Stimulated activated CD8-positive, alpha-beta memory T cell treated with anti-CD3 and anti-CD28 coated beads, Interleukin-7, amount 100 ng/mL, for 4 hours (primary cell): ENCODE measurements at places on chromosomes 6 and 20.

GRCh38 chr20:10541668-10542411, 106.7 kb downstream of the SLX4IP start:
- no peak for DNase-seq

GRCh38 chr6:108132863-108133262, 33.0 kb upstream of the NR2E1 start:
- no peak for DNase-seq

GRCh38 chr20:48827855-48828733, at the start of gene PREX1:
TSS of gene PREX1 (minus strand) at chr20:48827999. CDS start at chr20:48827860, 139 bp downstream.
- DNase-seq, result peak; percentile 56

DNA sequence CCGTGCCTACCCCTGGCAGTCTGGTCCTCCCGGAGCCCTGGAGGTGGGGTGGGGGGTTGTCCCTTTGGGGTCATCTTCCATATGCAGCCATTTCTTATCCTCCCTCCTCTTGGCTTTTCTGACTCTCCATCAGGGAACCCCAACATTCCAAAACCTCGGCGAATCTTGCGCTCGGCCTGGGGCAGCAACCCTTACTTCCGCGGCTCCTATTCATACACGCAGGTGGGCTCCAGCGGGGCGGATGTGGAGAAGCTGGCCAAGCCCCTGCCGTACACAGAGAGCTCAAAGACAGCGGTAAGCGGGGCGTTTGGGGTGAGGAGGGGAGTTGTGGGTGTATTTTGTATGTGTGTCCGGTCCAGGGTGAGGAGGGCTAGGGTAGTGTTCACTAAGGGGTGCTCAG, 168.0 kb upstream of the RNF24 start:
- no peak for DNase-seq

GRCh38 chr20:57618091-57618763, 2.0 kb downstream of the ZBP1 start:
- DNase-seq, result peak; percentile 38

DNA sequence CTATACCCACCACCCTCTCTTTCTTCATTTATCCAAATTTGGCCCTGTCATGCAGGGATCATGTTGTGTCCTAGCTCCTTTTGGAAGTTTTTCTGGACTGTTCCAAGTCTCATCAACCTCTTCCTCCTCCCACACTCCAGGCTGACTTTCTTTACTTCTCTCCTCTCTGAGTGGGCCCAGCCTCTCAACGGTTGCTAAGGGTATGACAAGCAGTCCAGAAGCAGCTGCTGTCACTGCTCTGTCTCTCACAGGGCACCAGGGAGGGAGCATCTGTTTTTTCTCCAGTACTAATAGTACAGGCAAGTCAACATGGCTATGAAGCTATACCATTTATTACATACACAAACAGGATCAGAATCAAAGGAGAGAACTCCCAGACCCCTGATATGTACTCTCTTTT, 8.2 kb downstream of the NT5DC1 start:
- DNase-seq, result no peak

DNA sequence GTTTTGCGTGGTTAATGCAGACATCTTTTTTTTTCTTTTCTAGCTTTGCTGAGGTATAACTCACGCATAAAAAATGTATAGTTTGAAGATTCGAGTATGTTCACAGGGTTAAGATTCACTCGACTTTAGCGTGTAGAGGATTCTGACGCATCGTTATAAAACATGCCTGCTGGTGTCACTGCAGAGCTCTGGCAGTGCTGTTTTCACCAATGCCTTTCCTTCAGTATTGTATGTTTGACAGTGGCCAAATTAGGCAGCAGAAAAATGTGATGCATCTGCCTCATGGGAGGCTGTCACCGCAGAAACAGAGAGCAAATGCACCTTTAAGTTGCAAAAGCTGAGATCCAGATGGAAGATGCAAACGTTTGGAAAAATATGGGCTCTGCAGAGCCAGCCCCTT, 18.0 kb upstream of the SIRPB2 start:
- no peak for DNase-seq

DNA sequence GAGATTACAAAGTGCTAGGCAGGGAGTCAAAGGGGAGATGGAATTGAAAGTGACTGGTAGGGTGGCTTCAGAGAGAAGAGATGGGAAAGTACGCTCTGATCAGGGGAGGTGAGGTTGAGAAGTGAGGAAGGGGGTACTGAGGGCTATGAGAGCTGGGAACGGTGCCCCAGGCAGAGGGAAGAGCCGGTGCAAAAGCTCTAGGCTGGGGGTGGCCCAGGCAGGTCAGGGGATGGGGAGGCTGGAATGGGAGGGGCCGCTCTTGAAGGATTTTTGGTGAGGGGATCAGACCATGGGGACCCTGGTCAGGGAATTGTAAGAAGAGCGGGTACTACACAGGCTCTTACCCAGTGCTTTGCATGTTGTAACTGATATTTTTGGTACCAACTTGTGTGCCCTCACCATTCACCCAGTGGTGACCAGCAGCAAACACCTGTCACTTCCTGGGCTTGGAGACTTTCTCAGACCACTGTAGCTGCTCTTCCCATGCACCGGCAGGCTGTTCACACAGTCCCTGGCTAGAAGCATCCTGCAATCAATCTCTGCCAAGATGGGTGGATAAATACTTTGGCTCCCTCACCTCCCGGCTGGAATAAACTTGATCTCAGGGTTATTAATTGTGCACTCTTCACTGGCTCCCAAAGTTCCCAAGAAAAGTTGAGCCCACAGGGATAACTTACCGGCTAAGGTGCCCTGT, 24.0 kb downstream of the PCK1 start:
- DNase-seq, result no peak

DNA sequence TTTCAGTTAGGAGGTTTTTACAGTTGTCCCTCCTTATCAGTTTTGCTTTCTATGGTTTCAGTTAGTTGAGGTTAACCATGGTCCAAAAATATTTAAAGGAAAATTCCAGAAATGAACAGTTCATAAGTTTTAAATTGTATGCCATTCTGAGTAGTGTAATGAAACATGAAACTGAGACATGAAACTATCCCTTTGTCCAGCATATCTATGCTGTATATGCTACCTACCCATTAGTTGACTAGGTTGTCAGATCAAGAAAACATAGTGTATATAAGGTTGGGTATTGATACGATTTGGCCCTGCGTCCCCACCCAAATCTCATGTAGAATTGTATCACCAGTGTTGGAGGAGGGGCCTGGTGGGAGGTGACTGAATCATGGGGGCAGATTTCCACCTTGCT, 39.1 kb downstream of the VGLL2 start:
- DNase-seq, result no peak

DNA sequence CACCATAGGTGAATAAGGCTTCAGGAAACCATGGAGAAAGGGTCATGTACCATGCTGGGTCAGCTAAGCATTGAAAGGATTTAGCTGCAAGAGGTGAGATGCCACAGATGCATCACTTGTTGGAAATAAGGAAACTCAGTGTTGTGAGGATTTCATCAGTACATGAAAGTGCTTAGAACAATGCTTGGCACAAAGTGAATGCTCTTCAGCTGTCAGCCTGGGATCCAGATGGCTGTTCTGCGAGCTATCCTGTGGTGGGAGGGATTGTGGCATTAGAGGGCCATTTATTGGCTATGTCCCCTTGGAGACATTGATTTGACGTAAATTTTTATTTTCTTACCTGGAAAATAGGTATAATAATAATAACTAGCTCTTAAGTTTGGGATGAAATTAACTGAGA, 53.0 kb downstream of the ELOVL2 start:
- no peak for DNase-seq

DNA sequence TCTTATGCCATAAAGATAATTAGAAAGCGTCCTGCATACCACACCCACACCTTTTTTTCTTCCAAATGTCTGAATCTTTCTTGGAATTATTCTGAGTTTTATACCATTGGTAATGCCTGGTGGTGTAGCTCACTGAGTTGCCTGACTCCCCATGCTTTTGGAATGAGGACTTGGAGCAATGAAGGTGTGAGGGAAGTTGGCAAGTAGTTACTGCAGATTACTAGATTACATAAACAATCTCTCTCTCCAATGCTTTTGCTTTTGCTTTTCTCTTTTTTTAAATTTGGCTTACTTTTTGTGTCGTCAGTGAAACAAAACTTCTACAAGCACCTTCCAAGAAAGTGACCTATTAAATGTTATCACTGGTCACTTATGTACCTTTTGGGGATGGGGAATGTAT, 406.1 kb upstream of the SOX4 start:
- DNase-seq, result no peak

DNA sequence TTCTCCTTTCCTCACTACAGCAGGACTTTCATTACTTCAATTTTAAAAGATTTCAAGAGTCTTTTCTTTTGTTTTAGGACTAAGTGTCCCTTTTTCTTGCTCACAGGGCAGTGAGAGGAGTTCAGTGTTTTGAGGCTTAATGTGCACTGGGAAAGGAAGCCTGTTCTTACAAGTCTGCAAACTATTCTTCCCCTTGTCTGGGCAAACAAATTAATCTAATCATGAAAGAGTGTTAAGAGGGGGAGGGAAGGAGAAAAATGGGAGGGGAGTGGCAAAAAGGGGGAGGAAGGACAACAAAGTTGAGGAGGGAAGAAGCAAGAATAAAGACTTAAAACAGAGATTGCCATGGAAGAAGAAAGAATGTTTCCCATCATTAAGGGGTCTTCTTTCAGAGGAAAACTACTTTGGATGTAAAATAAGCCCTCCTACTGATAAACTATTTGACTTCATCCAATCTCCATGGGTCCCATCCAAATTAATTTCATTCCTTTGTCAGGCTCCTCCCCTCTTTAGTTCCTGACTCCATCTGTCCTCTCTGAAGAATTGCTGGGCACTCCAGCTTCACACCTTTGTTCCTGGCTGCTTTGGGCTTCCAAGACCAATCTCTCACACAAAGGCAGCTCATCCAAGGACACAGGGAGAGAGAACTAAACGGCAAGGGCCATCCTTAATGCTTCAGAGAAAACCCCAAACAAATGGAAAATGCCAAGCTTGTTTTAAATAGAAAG, 244.5 kb downstream of the TPBG start:
- no peak for DNase-seq

DNA sequence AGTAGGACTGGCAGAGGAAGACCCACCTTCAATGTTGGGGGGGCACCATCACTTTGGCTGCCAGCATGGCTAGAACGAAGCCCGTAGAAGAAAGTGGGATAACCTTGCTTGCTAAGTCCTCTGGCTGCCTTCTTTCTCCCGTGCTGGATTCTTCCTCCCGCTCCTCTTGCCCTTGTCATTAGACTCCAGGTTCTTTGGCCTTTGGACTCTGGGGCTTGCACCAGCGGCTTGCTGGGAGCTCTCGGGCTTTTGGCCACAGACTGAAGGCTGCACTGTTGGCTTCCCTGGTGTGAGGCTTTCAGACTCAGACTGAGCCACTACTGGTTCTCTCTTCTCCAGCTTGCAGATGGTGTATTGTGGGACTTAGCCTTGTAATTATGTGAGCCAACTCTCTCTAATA, 28.2 kb downstream of the GSTA2 start:
- DNase-seq, result no peak

DNA sequence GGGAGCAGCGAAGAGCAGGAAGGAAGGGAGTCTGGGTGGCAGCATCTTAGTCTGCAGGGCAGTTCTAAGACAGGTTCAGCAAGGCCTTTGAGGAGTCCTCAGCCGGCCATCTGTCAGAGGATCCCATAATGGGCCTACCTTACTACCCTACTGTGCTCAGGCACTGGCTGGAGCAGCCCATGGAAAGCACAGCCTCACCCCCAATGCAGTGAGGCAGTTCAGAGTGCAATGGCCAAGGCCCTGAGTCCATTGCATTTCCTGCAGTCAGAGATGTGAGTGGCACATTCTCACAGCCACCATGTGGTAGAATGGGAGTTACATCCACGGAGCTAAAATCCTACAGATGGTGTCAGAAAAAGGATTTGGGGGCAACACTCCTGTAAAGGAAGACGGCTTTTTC, 19.4 kb upstream of the OVOL2 start:
- DNase-seq, result no peak

- DNase-seq, result no peak
Measured at GRCh38 chr20:22821081-22821727, 213.9 kb upstream of the SSTR4 start.

GRCh38 chr6:165060720-165061119, 248.7 kb downstream of the C6orf118 start:
- no peak for DNase-seq

DNA sequence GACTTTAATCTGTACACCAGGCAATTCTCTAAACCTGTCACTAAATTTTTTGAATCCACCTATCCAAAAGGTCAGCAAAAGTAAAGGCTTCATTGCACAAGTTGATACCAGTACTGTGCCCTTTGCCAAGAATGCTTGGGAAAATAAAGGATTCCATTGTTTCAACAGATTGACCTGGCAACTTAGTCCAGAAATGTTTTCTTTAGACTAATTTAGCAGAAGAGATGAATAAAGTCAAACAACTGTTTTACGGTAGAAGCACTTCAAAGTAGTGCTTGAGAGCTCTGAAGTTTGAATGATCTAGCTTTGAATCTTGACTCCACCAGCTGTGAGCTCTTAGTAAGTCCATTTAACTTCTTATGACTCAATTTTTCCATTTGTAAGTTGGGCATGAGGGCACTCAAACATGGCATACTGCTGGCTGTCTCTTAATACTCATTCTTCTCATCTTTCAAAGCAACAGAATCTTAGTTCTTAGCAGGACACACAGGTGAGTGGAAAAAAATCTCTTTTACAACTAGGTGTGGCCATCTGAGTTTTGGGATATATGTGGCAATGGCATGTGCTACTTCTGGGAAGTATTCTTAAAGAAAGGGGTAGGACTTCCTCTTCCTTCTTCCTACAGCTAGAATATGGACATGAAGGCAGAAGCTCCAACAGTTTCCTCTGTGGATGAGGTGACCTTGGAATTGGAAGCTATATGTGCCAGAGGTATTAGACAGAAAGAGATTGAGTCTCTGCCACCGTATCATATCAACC, 55.9 kb upstream of the LOC128125822 start:
- DNase-seq, result no peak

GRCh38 chr20:55514531-55514930, 490.8 kb downstream of the CBLN4 start:
- no peak for DNase-seq

- DNase-seq, result no peak
Measured at GRCh38 chr20:56447227-56447626, 21.2 kb upstream of the RTF2 start.
